CD4-positive, CD25-positive, alpha-beta regulatory T cell (primary cell): ENCODE measurements at places on chromosomes 2 and 18. TPM values are rescaled to one million over a fixed set of nuclear protein-coding genes. Genes with fewer than 3 reads are reported as not detected.

Gene PUM2
- 19.9 TPM for polyA plus RNA-seq

Gene GKN1
- polyA plus RNA-seq = not detected

Gene LDLRAD4
- polyA plus RNA-seq = 58.7 TPM

Gene KCNS3
- polyA plus RNA-seq = not detected

Gene ELOA2
- polyA plus RNA-seq = not detected

Gene BCL11A
- 0.17 TPM for polyA plus RNA-seq

Gene CDK5R2
- polyA plus RNA-seq = not detected

Gene EFEMP1
- not detected for polyA plus RNA-seq

GRCh38 chr2:216107320-216107719, 1.8 kb upstream of the XRCC5 start:
- peaks cover 12% of the 10 kb centered on the region for H3K36me3 ChIP-seq
- H3K4me1 ChIP-seq = peaks cover 30% of the 10 kb centered on the region

DNA sequence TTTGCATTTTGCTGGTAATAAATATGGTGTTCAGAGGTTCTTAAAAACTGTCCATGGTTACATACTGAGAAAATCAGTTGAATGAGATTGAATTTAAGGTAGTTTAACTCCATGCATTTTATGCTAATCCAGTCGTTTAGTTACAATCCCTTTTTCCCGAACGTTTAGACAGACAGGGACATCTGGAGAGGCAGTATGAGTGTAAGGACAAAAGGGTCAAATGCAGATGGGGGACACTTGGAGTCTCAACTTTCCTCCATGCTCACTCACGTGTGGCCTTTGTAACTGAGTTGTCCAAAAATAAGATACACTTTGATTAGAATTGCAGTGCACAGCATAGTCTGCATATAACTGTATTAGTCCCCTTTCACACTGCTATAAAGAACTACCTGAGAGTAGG, 63.9 kb downstream of the RDH14 start:
- H3K27ac ChIP-seq = no peak overlapping the region
- H3K4me3 ChIP-seq = no peak overlapping the region
- H3K36me3 ChIP-seq = no peaks in the 10 kb centered on the region
- H3K27me3 ChIP-seq = peaks cover 11% of the 10 kb centered on the region
- H3K4me1 ChIP-seq = no peaks in the 10 kb centered on the region

DNA sequence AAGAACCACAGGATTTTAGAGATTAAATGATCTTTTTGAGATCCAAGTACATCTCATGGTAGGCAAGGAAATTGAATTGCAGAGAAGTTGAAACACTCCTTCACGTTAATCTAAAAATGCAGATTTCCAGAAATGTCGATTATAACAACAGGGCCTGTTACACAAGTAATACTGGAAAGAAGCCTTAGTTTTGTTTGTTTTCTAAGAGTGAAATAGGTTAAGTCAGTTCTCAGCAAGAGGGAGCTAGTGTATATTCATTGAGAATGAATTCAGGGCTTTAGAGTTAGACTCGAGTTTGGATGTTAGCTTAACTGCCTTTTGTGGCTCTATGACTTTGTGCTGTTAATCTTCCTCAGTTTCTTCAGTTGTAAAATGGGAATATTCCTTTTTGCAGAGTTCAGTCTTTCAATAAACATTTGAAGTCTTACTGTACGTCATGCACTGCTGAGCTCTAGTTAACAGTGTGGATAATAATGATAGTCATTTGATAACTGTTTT, 926 bp downstream of the NDUFV2 start:
- H3K4me1 ChIP-seq = peaks cover 65% of the 10 kb centered on the region
- H3K27me3 ChIP-seq = no peaks in the 10 kb centered on the region
- H3K4me3 ChIP-seq = peak overlapping the region; percentile 98
- no peaks in the 10 kb centered on the region for H3K36me3 ChIP-seq
- DNase-seq = no peak
- H3K27ac ChIP-seq = peak overlapping the region; percentile 90

DNA sequence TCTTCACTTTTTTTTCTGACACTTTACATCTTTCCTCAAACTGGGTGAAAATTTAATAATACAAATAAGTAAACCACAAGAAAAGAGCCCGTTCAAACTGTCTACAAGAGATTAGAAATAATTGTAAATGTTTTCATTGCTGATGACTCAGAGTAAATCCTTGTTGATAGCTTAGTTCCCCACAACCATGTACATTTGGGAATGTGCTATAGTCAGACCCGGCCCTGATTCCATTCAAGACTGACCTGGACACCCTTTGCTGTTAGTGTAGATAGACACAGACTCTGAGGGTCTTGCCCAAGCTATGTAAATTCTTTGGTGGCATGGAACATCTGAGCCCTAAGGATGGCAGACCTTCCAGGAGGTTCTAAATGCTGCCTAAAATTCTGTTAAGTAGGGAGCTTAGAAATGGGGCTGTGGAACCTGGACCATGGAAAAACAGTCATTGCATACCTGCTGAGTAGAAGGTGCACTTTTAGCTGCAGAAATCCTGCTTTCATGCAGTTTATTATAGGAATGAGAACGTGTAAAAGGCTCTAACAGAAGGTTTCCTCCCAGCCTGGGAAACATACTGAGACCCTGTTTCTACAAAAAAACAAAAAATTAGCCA, 3.7 kb downstream of the MALT1 start:
- H3K36me3 ChIP-seq = peaks cover 4% of the 10 kb centered on the region
- H3K27me3 ChIP-seq = no peaks in the 10 kb centered on the region
- H3K27ac ChIP-seq = no peak overlapping the region
- H3K4me3 ChIP-seq = peak overlapping the region; percentile 57

DNA sequence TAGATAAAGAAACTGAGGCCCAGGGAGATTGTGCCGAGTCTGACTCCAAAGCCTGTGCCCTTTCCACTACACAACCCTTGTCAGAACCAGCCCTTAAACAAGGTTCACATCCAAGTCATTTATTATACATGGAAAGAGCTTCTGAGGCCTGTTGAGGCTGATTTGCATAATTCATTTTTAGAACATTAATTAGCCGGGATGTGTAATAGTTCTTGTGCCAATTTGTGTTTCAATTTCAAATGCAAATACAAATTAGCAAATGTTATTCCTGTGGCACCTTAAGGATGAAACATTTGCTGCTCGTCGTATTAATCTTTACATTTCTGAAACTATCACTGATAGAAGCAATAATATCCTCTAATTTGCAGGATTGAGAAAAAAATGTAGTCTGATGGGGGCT, 174.9 kb downstream of the MYCN start:
- no peaks in the 10 kb centered on the region for H3K27me3 ChIP-seq
- no peak overlapping the region for H3K27ac ChIP-seq
- no peak overlapping the region for H3K4me3 ChIP-seq

GRCh38 chr2:18903750-18904149, 314.4 kb upstream of the NT5C1B start:
- no peak for DNase-seq
- H3K4me1 ChIP-seq = no peaks in the 10 kb centered on the region
- no peak overlapping the region for H3K27ac ChIP-seq

- no peaks in the 10 kb centered on the region for H3K27me3 ChIP-seq
- H3K36me3 ChIP-seq = no peaks in the 10 kb centered on the region
- no peaks in the 10 kb centered on the region for H3K4me1 ChIP-seq
- DNase-seq = no peak
These were observed 239.5 kb downstream of the CNTNAP5 start for GRCh38 chr2:124264551-124265091.

- no peaks in the 10 kb centered on the region for H3K36me3 ChIP-seq
- no peaks in the 10 kb centered on the region for H3K27me3 ChIP-seq
- DNase-seq = no peak
- no peak overlapping the region for H3K4me3 ChIP-seq
- H3K4me1 ChIP-seq = no peaks in the 10 kb centered on the region
These were observed 29.7 kb downstream of the ZNF804A start for GRCh38 chr2:184628051-184628450.

DNA sequence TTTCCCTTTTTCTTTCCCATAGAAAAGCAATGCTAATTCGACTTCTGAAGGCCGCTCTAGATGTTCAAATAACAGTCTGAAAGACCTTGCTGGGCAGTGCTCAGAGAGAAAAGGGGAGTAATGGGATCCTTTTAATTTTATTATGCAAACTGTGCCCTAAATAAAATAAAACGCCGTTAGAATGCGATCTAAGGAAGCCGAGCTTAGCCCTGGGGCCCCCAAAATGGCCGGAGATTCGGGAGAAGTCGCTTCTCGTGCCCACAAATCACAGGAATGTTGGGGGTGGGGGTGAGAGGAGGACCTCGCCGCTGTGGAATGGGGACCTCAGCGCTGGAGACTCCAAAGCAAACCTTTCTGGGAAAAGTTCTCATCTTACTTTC, 8.4 kb upstream of the POU3F3 start:
- no peak overlapping the region for H3K27ac ChIP-seq
- H3K36me3 ChIP-seq = no peaks in the 10 kb centered on the region
- no peak for DNase-seq
- H3K4me1 ChIP-seq = no peaks in the 10 kb centered on the region
- peaks cover 62% of the 10 kb centered on the region for H3K27me3 ChIP-seq

GRCh38 chr2:232321156-232321816, 57.3 kb upstream of the ALPP start:
- H3K36me3 ChIP-seq = no peaks in the 10 kb centered on the region
- peak; percentile 58 for DNase-seq
- H3K27me3 ChIP-seq = no peaks in the 10 kb centered on the region
- H3K4me3 ChIP-seq = no peak overlapping the region
- peak overlapping the region; percentile 85 for H3K27ac ChIP-seq
- peaks cover 71% of the 10 kb centered on the region for H3K4me1 ChIP-seq

- H3K4me1 ChIP-seq = no peaks in the 10 kb centered on the region
- H3K36me3 ChIP-seq = no peaks in the 10 kb centered on the region
- peak; percentile 23 for DNase-seq
- no peak overlapping the region for H3K4me3 ChIP-seq
- no peak overlapping the region for H3K27ac ChIP-seq
- peaks cover 5% of the 10 kb centered on the region for H3K27me3 ChIP-seq
These were observed 26.6 kb upstream of the LANCL1 start for GRCh38 chr2:210503001-210503623.

DNA sequence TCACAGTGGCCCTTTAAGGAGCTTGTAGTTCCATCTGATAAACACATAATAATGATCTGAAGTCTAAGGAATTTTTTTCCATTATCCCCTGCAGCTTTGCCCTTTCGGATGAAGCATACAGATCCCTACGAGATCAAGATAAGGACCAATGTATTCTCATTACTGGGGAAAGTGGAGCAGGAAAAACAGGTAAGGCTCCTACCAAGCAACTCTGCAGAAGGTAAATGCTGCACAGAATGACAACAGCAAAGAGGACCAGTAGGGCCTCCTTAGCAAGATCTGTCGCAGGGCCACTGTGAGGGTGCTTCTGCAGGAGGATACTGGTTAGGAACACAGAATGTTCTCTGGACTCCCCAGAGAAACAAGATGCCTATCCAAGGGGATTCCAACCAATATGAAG, 84.6 kb downstream of the MYO1B start:
- H3K27me3 ChIP-seq = peaks cover 5% of the 10 kb centered on the region
- H3K36me3 ChIP-seq = no peaks in the 10 kb centered on the region
- no peak overlapping the region for H3K4me3 ChIP-seq

GRCh38 chr2:75431763-75432162, 129.0 kb downstream of the EVA1A start:
- no peak overlapping the region for H3K27ac ChIP-seq
- no peak for DNase-seq
- H3K4me3 ChIP-seq = no peak overlapping the region
- H3K36me3 ChIP-seq = no peaks in the 10 kb centered on the region
- H3K27me3 ChIP-seq = no peaks in the 10 kb centered on the region
- no peaks in the 10 kb centered on the region for H3K4me1 ChIP-seq

DNA sequence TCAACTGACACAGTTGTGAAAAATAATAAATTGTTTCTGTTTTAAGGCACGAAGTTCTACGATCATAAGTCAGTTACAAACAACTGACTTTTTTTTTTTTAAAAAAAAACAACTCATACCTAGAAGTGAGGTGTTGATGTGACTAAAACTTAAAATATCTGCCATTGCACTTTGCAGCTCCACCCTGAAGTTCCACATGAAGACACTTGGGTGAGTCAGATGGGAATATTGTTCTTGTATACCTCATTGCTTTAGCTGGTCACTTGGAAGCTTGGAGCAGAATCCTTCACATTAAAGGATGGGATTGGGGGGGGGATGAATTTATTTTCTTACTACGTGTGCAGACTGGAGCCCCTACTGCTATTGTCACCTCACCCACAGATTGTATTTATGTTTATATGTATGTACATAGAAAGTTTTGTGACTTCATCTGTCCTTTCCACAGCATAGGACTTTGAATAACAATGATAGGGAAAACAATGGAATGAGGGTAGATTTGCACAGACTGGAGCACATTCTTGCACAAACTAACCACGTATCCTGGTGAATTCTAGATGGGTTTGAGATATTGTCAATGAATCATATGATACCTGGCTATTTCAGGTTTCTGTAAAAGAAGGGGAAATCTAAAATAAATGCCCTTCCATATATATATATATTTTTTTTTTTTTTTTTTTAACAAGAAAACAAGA, 57.9 kb upstream of the ARHGAP15 start:
- no peak overlapping the region for H3K4me3 ChIP-seq
- no peak overlapping the region for H3K27ac ChIP-seq
- H3K27me3 ChIP-seq = peaks cover 6% of the 10 kb centered on the region
- H3K36me3 ChIP-seq = no peaks in the 10 kb centered on the region
- H3K4me1 ChIP-seq = no peaks in the 10 kb centered on the region
- no peak for DNase-seq

GRCh38 chr2:101930019-101930418, 61.7 kb upstream of the IL1R2 start:
- DNase-seq = no peak
- H3K4me1 ChIP-seq = no peaks in the 10 kb centered on the region
- no peaks in the 10 kb centered on the region for H3K36me3 ChIP-seq
- H3K27me3 ChIP-seq = peaks cover 4% of the 10 kb centered on the region

GRCh38 chr2:230664844-230665243, 47.8 kb upstream of the CAB39 start:
- H3K4me3 ChIP-seq = no peak overlapping the region
- no peak overlapping the region for H3K27ac ChIP-seq
- no peaks in the 10 kb centered on the region for H3K36me3 ChIP-seq
- no peak for DNase-seq
- H3K4me1 ChIP-seq = peaks cover 84% of the 10 kb centered on the region

- DNase-seq = no peak
- H3K27me3 ChIP-seq = no peaks in the 10 kb centered on the region
- no peaks in the 10 kb centered on the region for H3K36me3 ChIP-seq
- no peak overlapping the region for H3K4me3 ChIP-seq
These were observed 6.3 kb downstream of the HDHD2 start for GRCh38 chr18:47143899-47144485.

- H3K4me1 ChIP-seq = peaks cover 19% of the 10 kb centered on the region
- DNase-seq = no peak
- no peak overlapping the region for H3K27ac ChIP-seq
- no peaks in the 10 kb centered on the region for H3K36me3 ChIP-seq
These were observed 1.0 kb downstream of the CRYBA2 start for GRCh38 chr2:218992196-218992595.
